ENCODE measurements at places on chromosomes 1 and 21.

GRCh38 chr1:247517795-247518612 is 18.2 kb downstream of the OR2C3 start:
- DNase-seq, result no peak

- DNase-seq, result no peak
Observed at GRCh38 chr1:49331066-49331852, 554.6 kb upstream of the BEND5 start.

DNA sequence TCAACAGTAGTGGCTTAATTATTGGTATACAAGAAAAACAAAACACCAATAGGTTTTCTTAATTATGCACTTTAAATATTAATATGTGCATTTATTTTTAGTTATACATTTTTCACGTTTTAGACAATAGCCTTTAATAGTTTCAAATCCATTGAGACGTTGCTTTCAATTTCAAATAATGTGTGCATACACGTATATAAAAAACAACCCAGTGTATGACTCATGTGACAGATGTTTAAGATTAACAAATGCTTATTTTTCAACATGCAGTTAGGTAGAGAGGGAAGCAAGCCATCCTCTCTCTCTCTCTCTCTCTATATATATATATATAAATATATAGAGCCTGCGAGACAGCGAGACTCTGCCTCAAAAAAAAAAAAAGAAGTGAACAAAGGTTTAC is 24.3 kb downstream of the EYA3 start:
- peak; percentile 79 for DNase-seq

GRCh38 chr1:28296401-28297261 is 32.2 kb upstream of the MED18 start:
- peak; percentile 28 for DNase-seq

DNA sequence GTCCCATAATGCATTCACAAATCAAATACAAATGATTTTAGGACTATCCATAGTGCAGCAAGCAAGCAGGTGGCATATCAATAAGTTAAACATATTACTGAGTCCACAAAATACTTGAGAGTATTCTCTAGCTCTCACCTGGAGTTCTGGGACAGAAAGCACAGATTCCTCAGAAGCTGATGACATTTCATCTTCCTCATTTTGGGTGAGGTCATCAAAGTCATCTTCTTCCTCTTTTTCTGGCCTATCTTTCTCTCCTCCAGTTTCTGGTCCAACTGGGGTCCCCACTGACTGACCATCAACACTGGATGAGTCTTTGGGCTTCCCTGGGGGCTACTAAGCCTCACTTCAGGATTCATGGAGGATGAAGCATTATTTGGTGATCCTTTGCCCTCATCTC is 38.9 kb downstream of the YY1AP1 start:
- DNase-seq, result no peak

DNA sequence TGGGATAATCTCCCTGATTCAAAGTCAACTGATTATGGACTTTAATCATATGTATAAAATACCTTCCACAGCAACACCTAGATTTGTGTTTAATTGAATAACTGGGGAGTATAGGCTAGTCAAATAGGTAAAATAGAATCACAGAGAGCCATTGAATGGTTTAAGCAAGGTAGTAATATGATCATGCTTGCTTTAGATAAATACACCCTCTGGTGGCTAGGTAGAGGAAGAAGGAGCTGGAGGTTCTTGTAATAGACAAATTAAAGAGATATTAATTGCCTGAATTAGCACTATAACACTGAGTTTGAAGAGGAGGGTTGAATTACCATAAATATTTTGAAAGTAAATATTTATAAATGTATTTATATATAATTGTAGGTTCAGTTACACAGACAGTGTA is 40.3 kb downstream of the DIRAS3 start:
- peak; percentile 39 for DNase-seq

- no peak for DNase-seq
Observed at GRCh38 chr1:236548452-236548851, 24.7 kb downstream of the LGALS8 start.

- DNase-seq, result peak; percentile 92
Observed at GRCh38 chr21:40507978-40508377, 339.0 kb downstream of the DSCAM start.

DNA sequence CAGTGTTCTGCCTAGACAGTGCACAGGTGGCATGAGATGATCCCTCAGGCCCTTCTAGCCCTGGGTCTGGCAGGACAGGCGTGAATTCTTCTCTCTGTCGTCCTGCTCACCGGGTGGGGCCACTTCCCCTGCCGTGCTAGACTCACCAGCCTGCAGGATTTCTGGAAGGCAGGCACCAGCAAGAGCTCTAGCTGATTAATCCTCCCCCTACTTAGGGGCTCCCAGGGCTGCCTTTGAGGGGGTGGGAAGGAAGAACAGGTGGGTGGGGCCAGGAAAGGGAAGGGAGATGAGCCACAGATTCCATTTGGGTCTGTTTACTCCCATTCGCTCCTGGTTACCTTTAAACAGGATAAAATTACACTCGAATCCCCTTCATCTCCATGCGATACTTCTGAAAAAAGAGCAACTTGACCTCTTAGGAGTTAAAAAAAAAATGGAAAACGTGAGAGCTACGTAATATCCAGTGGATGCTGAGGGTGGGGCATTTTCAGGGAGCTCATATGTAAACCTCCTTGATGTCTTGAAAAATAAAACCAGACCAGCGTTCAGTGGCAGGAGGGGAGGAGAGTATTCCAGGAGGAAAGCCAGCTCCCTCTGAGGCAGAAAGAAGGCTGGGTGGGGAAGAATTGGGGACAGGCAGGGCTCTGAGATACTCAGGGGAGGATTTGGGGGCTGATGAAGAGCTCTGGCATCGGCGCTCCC is 665.5 kb downstream of the PTPRU start:
- DNase-seq, result no peak

- DNase-seq, result peak; percentile 72
Observed at GRCh38 chr1:204323887-204324286, 35.8 kb downstream of the PLEKHA6 start.

DNA sequence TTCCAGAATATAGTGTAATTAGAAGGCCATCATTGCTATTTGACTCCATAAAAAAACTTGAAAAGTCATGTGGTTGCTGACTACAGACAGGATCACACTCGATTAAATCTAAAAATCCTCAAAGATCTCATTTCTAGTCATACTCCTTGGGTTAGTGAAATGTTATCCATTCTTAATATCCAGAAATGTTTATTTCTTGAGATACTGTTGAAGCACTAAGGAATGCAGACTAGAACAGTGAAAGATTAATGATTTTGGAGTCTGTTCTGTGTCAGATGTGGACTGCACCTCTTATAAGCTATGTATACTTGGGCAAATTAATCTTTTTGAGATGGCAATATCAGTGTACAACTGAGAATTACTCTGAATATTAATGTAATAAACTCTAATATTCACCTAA is 65.1 kb downstream of the ADSS2 start:
- no peak for DNase-seq

DNA sequence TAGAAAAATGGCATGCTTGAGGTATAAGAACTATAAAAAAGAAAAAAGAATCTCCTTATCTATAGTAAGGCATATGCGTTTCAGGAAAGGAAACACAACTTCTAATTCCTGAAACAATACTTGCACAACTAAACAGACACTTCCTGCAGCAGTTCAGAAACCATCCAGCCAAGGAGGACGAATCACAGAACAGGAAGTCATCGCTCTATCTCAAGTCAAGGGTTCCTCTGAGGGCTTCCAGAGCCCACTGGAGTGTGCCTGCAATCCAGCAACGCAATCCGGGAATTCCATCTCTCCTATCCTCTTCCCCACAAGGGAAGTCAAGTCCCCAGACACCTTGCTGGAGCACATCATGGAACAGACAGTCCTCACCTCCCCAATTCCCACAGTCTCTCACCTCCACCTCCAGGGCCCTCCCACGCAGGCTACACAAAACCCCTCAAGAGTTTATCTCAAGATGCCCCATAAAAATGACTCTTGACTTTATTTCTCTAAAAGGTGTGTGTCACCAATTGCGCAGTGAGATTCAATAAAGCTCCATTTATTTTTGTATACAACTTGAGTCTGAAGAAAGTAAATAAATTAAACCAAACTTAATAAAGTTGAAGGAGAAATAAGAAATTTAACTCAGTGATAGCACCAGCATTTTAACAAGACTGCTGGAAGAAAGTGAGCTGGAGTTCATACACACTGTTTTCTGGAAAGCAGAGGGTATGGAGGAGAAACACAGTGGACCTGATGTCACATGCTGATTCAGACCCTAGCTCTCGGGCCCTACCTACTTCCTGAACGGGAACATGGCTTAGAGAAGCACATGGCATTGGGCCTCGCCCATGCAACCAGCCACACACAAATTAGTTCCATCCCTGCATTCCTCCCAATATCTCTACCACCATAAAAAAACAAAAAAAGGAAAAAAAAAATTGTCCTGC is 39.9 kb downstream of the SIPA1L2 start:
- no peak for DNase-seq

DNA sequence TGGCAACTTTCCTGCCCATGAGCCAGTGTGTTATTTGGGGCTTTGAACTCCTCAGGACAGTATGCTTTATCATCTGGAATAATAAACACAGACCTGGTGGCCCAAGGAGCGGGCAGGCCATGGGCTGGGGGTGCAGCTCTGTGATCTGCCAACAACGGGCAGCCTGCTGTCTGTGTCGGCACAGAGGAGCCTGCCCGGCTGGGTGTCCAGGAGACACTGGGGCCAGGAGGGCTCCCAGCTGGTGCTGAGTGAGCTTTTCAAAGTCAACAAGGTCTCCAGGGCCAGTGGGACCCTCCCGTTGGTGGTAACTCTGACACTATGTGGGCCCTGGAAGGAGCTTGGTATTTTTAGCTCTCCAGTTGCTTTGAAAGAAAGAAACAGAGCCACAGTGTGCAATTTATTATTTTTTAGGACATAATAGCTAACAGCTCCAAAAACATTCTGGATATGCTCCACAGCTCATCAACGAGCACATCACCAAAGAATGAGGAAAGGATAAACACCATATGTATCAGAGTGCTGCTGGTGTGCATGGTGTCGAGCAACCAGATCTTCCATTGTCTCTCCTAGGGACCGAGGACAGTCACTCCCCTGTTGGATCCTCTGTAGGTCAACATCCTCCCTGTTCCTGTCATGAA is 488.7 kb upstream of the USP24 start:
- peak; percentile 57 for DNase-seq

GRCh38 chr1:15557594-15557993 is 27.3 kb downstream of the AGMAT start:
- no peak for DNase-seq

DNA sequence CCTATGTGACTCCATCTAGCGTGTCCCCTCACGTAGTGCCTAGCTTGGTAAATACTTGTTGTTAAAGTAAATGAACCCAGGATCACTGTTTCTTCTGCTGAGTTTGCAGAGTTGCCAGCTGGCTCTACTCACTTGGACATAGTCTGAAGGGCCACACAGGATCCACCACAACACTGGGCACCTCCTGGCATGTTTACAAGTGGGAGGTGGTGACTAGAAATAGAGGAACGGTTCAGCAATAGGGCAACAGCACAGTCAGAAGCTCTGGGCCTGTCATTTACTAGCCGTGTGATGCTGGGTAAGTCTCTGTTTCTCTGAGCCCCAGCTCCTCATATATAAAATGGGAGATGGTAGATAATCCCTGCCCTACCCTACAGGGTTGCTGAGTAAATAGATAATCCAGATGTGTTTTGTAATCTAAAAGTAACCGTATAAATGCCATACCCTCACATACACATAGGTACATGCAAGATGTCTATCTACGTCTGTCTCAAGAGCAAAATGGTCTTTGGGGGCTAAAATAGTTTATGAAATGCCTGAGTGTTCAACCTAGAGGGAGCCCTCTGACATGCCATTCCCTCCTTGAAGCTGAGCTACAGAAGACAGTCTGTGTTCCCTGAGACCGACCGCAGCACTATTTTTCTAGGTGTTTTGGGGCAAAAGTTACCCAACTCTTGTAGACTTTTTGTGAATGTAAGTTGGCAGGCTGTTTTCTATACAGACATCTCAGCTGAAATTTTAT is 20.5 kb downstream of the RNF220 start:
- no peak for DNase-seq

DNA sequence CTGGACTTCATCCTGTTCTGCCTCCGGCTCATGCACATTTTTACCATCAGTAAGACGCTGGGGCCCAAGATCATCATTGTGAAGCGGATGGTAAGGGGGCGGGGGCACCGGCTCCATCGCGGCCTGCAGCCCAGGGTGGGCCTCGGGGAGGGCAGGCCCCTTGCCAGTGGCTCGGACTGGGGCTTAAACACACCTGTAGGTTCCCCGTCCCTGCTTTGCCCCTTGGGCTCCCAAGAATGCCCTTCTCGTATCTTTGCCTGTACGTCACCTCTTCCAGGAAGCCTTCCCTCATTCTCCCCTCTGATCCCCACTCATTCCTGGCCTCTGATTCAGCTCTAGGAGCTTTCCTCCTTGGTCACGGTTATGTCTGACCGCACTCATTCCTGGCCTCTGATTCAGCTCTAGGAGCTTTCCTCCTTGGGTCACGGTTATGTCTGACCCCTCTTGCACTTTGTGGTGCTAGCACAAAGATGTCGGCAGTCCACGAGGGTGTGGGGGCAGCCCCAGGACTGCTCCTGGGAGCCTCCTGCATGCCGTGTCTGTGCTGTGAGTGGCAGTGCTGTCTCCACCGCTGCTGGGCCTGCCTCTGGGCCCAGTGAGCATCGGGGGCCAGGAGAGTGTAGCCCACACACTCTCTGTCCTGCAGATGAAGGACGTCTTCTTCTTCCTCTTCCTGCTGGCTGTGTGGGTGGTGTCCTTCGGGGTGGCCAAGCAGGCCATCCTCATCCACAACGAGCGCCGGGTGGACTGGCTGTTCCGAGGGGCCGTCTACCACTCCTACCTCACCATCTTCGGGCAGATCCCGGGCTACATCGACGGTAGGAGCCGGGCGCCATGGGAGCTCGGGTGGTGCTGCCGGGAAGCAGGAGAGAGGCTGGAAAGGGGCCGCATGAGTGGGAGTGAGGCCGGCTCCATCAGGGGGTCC is 49.1 kb upstream of the LRRC3 start:
- DNase-seq, result peak; percentile 8

GRCh38 chr21:31772674-31773555 is 41.0 kb upstream of the SCAF4 start:
- no peak for DNase-seq
